COLO829 (cell line): ENCODE measurements at places on chromosomes 1 and 21.
A peak's percentile ranks its signal among the peaks of the same experiment; 100 is the strongest.

DNA sequence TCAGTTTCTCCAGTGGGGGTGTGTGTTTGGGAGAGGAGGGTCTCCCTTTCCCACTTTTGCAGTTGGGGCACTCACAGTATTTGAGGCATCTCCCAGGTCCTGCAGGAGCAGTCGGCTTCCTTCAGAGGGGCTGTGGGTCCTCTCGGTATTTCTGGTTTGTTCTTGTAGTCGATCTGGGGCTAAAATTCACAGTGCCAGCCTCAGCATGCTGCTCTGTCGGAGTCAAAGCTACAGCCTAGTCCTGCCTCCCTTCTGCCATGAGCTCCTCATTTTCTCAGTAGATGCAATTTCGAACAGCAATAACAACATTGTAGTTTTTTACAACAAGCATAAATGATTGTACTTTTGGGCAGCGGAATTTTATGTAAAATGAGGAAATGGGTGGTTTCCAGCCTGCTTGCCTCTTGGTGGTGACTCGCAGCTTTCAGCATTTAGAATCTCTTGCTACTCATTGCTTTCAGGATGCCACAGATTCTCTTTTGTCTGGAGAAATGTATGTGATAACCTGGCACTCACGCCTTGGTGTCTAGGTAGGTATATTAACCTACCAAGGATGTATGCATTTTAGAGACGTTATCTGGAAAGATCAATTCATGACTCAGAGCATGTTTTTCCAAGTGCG is 82.4 kb upstream of the C21orf91 start:
- DNase-seq, result no peak

- DNase-seq, result no peak
Observed at GRCh38 chr1:222045786-222046185, 303.9 kb upstream of the DUSP10 start.

DNA sequence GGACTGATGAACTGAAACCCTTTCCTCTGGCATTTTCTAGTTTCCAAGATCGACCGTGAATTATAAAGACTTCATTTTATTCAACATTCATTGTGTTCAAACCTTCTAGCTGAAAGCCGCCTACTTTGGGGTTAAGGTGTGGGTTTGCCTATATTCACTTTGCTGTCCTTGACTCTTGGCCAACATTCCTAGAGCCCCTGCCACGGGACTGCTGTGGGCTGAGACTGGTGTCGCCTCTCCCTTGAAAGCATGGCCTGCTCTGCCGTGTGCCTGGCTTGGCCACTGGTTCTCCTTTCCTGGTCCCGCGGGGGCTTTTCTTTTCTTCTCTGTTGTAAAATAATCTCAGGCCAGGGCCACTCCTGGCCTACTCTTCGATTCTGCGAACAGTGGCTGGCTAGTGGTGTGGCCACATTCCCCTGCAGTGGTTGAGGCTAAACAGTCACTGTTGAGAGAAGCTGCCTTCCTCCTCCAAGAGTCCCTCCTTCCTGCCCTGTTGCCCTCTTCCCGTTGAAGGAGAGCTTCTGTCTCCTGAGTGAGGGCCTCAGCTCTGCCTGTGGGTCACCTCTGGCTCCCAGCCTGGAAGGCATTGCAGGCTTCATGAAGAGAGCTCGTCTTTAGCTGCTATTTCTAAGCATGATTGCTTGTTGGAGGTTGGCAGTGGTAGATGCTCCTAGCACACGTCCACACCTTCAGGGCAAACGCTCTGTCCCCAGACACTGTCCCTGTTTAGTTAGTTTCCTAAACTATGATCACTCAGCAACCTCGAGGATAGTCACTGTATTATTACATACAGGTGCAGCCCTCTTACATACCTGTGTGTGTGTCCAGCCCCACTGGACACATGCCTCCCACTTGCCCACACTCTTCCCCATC is 80.5 kb downstream of the GALNT2 start:
- no peak for DNase-seq

DNA sequence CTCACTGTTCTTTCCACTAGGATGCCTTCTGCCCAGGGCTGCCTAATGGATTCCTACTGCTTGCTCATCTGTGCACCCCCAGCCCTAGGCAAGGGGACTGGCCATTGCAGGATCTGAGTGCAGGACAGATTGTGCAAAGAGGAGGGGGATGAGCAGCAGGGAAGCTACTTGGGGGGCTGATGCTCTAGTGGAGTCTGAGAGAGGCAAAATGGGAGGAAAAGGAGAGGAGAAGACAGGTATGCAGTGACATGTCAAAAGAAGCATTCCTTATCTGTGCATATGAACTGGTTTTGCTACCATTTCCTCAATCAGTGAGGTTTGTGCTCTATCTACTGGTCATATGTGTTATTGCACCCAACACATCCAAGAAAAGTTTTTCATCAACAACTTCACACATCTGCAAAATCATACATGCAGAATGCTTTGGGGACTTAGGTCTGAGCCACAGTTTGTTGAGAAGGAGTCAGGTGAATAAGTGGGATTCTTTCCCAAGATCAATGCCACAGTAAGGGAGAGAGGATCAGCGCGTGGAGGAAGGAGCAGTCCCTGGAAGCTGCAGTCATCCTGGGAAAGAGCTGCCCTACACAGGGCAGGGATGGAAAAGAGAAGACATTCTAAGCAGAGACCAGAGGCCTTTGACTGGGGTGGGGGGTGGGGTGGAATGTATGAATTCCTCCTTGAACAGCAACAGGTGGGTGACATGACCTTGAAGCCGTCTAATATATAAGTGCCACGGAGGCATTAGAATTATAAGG is 14.4 kb downstream of the SLC5A9 start:
- DNase-seq, result peak; percentile 72

DNA sequence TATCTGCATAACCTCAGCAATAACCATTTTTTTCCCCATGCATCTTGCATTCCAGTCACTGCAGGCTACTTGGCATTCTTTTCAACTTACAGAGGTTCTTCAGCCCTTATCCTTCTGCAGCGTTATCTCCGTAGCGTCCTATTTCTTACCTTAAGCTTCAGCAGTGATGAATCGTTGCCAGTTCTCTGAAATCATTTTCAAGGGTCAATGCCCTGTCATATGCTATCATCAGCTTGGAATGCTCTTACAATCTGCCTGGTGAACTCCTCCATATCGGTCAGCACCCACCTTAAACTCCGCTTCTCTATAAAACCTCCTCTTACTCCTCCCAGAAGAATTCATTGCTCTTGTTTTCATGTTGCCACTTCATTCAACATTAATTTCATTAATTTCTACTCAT is 105.1 kb upstream of the DPH5 start:
- no peak for DNase-seq

DNA sequence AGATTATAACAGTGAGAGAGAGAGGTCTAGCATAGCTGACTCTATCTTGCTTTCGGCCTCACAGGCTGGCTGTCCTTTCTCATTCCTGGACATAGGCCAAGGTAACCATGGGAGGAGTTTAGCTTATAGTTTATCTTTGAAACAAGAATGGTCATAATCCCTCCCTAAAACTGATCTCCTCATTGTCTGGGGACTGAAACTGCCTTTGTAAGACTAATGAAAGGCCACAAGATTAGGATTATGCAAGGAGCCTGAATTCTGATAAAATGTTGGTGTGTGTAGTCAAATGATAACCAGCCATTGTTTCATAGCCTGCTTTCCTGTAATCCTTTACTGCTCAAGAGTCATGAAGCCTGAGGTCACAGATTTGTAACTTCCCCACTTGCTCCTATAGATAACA is 131.9 kb upstream of the LYPLAL1 start:
- DNase-seq, result no peak

DNA sequence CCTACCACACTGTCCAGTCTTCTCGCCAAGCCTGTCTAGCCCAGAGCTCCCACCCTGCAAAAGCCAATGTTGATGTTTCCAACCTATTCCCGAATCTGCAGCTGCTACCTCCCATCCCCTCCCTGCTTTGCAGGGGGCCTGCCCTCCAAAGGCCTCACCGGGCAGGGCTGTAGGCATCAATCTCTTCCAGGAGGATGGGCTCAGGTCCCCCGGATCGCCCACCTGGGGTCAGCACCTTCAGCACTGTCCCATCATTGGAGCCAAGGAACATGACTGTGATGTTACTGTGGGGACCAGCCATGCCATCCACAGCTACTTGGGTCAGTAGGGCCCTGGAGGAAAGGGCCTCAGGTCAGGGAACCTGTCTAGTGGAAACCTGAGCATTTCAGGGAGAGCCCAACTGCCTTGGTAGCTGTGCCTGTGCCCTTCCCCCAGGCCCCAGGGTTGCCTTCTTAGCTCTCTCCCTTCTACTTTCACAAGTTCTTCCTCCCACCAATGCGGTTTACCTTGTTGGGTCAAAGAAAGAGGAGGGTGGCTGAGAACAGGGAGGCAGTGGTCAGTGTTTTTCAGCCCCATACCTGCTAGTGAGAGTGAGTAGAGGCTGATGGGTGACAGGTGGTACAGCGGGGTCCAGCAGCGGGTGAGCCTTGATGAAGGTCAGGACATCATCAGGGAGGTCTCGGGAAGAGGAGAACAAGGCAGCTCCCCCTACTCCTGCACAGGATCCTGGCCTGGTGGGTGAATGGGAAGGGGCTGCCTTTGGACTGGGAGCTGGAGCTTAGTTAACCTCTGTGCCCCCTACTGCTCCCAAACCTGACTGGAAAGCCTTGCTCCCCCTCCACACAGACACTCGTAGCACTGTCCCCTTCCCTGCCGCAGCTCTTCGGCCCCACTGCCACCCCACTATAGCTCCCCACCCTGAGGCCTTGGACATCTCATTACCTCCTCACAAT is 10.7 kb downstream of the SEMA6C start:
- no peak for DNase-seq

- DNase-seq, result no peak
Observed at GRCh38 chr1:29122682-29123052, 1.0 kb downstream of the TMEM200B start.

- DNase-seq, result no peak
Observed at GRCh38 chr1:114090738-114091505, 62.7 kb downstream of the SYT6 start.

GRCh38 chr1:226154593-226154992 is 31.9 kb downstream of the ACBD3 start:
- no peak for DNase-seq

DNA sequence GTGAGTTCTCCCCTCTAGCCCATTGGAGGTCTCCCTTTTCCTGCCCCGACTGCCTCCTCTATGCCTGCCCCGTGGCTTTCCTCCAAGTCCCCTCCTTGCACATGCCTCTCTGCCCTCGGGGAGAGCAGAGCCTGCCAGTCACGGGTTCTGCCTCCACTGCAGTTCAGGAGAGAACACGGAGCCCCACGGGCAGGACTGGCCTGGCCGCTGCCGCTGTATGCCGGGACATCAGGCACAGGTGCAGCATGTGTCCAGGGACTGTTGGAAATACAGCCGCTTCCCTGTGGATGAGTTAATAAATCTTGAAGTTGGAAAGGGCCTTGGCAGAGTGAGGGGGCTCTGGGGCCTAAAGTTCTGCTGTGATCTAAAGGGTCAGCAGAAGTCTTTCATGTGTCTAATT is 676.6 kb downstream of the MATN1 start:
- DNase-seq, result no peak

GRCh38 chr1:115190540-115191170 is 101.4 kb upstream of the TSPAN2 start:
- DNase-seq, result no peak

DNA sequence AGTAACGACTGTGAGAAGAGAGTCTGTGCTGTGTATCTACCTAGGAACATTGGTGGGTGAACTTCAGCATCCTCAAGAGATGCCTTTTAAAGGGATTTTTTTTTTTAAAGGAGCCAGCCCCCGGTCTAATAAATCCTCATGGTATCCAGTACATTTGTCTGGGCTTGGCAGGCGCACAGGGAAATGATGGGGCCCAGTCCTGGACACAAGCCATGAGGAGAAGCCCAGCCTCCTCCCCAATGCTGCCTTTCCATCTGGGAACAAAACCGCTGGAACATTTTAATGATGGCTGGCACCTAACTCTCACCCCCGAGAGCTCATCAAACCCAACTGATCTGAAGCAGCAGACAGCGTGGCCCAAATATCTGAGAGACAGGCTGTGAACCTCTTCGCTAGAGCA is 64.2 kb downstream of the ACOT7 start:
- no peak for DNase-seq

DNA sequence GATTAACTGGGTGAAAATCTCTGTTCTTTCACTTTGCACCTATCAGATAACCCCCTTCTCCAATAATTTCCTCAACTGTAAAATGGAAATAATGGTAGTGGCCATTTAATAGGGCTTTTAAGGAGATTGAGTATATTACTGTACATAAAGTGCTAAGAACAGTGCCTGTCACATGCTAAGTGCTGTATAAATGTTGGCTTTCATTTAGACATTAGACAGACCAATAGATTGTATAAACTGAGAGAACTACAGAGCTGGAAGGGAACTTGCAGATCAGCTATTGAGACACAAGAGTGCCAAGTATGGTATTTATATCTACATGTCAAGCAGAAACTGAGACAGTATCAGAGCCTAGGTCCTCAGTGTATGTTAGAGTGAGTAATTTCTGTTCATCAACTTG is 934.7 kb downstream of the PLA2G4A start:
- DNase-seq, result no peak

DNA sequence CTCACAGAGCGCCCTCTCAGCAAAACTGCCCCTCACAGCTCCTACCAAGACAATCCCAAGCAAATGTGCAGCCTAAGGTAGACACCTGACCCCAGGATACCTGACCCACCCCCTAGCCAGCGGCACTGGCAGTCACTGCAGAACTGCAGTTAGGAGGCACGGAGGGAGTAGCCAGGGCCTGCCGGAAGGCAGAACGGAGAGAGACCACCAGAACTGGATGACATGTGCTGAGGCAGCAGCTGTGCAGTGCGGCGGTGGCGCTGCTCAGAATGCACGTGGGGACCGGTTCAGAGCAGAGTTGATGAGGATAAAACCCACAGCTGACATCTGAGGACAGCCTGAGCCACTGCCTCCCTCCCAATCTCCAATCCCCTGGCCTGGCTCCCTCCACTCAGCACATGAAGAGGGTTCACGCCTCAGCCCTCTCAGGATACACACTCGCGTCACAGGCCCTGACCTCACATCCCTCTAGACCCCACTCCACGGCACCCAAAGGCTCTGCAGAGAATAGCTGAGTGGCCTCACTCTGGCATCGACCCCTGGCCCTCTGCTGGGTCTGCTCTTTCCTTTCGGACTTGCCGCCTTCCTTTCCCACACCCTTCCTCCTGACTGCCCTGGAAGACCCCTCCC is 29.6 kb downstream of the UBE2G2 start:
- no peak for DNase-seq

DNA sequence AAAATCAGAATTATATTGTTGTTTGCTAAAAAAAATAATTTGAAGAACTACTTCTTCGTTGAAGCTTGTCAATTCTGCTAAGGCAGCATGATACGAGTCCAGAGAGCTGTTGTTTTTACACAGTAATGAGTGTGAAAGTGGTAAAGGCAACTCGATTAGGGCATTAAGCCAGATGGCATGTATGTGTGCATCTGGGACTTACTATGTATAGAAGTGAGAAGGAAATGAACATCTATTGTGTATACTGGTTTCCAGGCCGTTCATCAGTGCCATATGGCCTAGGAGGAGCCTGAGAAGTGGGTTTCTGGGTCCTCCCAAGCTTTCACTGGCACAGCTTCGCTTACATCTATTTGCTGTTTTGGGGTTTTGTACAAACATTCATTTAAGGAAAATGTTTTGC is 5.7 kb downstream of the CTPS1 start:
- no peak for DNase-seq

DNA sequence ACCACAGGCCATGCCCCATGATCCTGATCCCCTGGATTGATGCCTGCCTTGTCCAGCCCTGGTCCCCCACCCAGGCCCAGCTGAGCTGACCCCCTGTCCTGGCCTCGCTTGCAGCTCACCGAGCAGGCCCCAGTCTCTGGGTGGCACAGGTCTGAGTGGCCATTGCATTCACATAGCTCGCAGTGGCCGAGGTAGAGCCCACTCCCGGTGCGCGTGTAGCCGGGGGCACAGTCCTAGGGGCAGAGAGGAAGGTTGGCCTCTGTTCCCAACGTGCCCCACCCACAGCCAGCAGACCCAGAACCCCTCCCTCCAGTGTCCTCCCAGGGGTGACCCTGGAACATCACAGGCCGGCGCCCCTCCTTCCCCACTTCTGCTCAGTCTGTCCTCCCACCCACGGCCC is 51.9 kb downstream of the LDLRAD2 start:
- DNase-seq, result no peak
